ENCODE measurements at places on chromosomes 2 and 18.
A peak's percentile ranks its signal among the peaks of the same experiment; 100 is the strongest.

GRCh38 chr2:69564604-69565003 is 78.9 kb downstream of the AAK1 start:
- DNase-seq: no peak

DNA sequence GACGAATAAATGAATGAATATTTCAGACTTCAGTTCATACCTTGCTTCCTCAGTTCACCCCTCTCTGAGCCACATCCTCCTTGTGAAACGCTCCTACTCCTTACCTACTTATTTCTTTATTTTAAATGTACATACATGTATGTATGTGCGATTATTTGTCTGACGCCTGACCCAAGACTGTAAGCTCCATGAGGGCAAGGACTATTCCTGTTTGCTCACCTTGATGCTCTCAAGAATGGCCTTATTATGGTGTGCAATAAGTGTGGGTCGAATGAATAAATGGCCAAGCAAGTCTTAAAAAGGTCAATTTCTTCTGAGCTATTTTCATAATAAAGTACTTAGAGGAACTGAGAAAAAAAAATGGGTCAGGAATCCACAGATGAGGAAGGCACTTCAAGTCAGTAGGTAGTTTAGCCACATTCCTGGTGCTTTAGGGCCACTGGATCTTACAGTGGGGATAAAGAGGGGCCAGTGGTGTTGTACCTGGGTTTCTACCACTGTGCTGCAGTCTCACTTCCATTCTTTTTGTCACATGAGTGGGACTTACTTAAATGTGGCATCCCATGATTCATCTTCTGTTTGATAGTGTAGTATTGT is 74.7 kb downstream of the SDC1 start:
- DNase-seq: no peak

GRCh38 chr18:48011926-48012465 is 81.5 kb upstream of the SMAD2 start:
- no peak for DNase-seq

DNA sequence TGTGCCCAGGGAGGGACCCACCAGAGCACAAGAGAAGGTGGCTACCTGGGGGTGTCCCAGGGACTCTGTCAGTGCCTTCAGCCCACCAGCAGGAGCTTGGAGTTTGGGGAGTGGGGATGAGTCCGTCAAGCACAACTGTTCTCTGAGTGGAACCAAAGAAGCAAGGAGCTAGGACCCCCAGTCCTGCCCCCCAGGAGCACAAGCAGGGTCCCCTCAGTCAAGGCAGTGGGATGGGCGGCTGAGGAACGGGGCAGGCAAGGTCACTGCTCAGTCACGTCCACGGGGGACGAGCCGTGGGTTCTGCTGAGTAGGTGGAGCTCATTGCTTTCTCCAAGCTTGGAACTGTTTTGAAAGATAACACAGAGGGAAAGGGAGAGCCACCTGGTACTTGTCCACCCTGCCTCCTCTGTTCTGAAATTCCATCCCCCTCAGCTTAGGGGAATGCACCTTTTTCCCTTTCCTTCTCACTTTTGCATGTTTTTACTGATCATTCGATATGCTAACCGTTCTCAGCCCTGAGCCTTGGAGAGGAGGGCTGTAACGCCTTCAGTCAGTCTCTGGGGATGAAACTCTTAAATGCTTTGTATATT is 14.0 kb downstream of the ITM2C start:
- no peak for DNase-seq

- peak; percentile 23 for DNase-seq
Observed at GRCh38 chr2:36672199-36672598, 24.3 kb upstream of the VIT start.

- no peak for DNase-seq
Observed at GRCh38 chr2:5664278-5664681, 27.9 kb upstream of the SOX11 start.

- DNase-seq: no peak
Observed at GRCh38 chr18:74153377-74153776, 5.1 kb downstream of the TIMM21 start.

- DNase-seq: no peak
Observed at GRCh38 chr18:11322716-11323115, 173.3 kb upstream of the PIEZO2 start.

GRCh38 chr2:94874277-94874997 is 3.2 kb downstream of the TEKT4 start:
- DNase-seq: peak; percentile 72

DNA sequence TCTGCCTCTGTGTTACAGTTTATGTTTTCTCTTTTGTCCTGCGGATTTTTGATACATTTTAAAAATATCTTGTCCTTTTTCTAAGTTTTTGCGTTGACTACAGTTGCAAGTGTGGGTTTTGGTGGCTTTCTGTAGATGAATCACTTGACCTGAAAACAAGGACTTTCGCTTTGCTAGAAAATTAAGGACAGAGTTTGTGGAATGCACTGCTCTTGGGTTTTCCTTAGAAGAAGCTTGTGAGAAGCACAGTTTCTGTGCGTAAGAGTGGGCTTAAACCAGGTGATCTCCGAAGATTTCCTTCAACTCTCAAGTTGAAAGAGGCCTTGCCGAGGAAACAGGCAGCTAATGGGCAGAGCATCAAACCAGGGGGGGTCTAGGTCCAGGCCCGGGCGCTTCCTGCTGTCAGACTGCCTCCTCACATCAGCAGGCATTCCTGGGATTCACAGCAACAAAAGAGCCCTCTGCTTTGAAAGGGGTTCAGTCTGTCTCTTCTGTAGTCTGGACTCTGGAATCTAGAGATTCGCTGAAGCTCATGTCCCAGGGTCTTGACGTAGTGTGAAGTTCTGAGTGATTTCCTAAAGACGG is 17.3 kb downstream of the NCK2 start:
- DNase-seq: no peak

DNA sequence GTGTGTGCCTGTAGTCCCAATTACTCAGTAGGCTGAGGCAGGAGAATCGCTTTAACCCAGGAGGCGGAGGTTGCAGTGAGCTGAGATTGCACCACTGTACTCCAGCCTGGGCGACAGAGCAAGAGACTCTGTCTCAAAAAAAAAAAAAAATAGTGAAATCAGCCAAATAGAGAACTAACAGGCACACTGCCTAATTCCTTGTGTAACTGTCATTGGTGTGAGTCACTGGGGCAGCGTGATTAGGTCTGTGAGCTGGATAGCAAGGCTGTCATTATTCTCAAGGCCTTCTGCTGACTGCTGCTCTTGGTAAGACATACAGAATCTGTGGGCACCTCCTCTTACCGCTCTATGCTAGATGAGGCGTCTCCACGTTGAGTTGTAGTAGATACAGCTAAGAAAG is 270.3 kb downstream of the NEDD4L start:
- no peak for DNase-seq

- DNase-seq: no peak
Observed at GRCh38 chr18:1133541-1133940, 228.9 kb downstream of the ADCYAP1 start.

GRCh38 chr2:95041060-95041823 is 15.7 kb downstream of the MAL start:
- DNase-seq: no peak

GRCh38 chr2:228417956-228418355 is 236.5 kb upstream of the SPHKAP start:
- DNase-seq: no peak

GRCh38 chr2:226558418-226558817 is 241.2 kb downstream of the IRS1 start:
- DNase-seq: no peak

DNA sequence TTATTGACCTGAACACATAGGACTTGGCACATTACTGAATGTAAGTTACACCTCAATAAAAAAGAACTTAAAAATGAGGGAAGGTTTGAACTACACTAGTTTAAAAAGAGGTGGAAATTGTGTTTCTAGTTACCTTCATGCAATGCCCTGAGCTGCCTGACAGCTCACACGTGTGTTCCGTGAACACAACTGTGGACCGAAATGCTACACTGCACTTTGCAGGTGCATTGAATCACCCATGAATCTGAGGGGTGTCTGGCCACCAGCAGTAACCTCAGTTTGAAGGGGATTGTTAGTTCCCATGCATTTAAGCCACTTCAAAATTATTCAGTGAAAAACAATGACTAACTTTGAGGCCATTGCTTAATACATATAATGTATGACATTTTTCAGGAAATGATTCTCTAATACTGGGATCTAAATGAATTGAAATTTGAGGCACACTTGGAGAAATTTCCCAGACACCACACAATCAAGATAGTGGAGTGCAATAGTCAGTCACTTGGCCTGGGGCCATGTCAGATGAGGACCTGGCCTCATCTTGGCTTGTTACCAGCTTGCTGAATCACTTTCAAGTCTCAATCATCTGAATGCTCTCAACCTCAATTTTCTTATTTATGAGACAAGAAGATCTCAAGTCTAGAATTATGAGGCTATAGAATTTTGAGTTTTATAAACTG is 59.3 kb downstream of the MYL12B start:
- DNase-seq: no peak

GRCh38 chr2:96207073-96207773 is 1.4 kb downstream of the STARD7 start:
- peak; percentile 20 for DNase-seq

- DNase-seq: no peak
Observed at GRCh38 chr2:25453199-25453905, 111.6 kb upstream of the DNMT3A start.

- DNase-seq: no peak
Observed at GRCh38 chr2:41483226-41483625, 564.6 kb upstream of the PKDCC start.

GRCh38 chr2:241914542-241914941 is 45.0 kb downstream of the RTP5 start:
- no peak for DNase-seq

GRCh38 chr18:44791520-44791919 is 110.8 kb downstream of the SETBP1 start:
- no peak for DNase-seq

DNA sequence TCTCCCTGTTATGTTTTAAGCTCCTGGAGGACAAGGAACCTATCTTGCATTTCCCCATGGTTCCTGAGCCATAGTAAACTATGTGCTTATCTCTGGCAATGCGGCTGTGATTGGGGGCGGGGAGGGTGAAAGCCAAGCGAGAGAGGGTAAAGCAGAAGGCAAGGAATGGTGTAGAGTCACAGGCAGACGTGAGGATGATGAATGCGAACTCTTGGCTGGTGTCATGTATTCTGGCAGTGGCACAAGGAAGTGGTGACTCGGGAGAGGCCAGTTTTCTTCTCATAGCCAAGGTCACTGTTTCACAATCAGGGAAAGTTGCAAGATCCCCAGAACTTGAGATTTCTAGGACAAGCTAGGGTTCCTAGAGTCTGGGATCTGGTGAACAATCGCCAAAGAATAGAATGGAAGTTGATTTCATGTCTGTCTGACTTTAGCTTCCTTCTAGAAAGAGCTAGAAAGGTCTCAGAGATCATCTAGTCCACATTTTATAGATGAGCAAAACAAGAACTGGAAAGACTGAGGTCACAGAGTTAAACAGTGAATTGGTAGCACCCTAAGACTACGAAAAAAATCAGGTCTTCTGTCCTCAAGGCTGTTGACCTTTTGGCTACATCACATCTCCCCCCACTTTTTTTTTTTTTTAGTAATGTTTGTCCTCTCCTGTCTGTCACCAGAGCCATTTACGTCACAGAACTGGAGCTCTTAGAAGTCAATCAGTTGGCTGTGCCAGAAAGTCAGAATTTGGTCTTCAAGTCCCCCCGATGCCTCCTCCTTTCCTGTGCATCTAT is 137.0 kb downstream of the BCL11A start:
- no peak for DNase-seq

GRCh38 chr2:199946196-199946595 is 9.1 kb downstream of the TYW5 start:
- DNase-seq: no peak

- DNase-seq: no peak
Observed at GRCh38 chr18:2912357-2913299, 65.8 kb downstream of the EMILIN2 start.

DNA sequence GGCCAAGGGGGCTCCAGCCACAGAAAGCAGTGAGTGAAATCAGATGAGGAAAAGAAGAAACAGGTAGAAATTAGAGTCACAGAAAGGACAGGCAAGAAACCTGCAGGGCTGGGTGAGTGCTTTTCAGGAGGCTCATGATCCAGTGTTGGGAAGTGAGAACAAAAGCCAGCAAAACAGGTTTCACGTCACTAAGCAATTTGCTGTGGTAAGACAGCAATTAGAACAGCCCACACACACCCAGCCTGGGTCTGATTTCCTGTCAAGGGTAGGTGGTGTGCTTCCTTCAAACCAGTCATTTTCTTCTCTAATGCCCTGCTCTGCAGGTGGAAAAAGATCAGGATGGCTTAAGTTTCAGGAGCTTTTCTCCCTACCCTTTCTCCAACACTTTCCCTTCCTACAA is 52.9 kb upstream of the XDH start:
- DNase-seq: peak; percentile 11

GRCh38 chr2:179861416-179862067 is at the start of gene ZNF385B:
Gene ZNF385B, minus strand, starts transcription at chr2:179861612.
- DNase-seq: no peak

- DNase-seq: no peak
Observed at GRCh38 chr2:230128623-230129342, 60.1 kb upstream of the SLC16A14 start.

DNA sequence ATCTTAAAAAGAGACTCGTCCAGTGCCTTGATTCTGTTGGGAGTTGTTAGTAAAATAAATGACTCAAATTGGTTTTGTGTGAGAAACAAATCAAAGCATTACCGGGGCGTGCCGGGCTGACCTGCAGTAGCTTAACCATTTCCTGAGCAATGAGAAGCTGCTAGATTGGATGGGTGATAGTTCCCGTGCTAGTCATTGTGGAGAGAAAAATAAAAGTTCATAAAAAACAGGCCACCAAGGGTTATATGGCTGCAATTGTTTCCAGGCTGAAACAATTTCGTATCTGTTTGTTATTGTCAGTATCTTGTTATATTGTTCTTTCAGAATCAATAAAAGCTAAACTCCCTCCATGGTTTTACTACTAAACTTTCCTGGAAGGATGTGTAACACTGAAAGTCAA is 314.4 kb downstream of the MTX2 start:
- DNase-seq: no peak

- DNase-seq: no peak
Observed at GRCh38 chr2:46564811-46565241, 85.5 kb downstream of the TMEM247 start.

- no peak for DNase-seq
Observed at GRCh38 chr2:174035117-174035635, 70.0 kb upstream of the SP3 start.

DNA sequence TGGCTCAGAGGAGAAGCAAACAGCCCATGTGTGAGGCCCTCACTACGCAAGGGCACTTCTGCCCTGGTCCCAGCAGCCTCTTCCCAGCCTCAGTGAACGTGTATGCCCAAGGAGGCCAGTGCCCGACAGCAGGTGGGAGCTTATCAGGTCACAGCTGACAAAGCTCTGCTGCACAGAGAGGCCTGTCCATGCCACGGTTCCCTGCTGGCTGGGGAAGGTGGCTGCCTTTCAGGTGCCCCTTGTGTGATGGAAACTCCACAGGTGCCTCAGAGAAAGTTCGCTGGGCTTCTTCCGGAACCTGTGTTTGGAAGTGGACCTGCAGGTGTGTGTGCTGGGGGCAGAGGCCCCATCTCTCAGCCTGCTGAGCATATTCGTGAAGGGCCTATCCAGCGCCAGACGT is 47.3 kb downstream of the EDAR start:
- no peak for DNase-seq

DNA sequence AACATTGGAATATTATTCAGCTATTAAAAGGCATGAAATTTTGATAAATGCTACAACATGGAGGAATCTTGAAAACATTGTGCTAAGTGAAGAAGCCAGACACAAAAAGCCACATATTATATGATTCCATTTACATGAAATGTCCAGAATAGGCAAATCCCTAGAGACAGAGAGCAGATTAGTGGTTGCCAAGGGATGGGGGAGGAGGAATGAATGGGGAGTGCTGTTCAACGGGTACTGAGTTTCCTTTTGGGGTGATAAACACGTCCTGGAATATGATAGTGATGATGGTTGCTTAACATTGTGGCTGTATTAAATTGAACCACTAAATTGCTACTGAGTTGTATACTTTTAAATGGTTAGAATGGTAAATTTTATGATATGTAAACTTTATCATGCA is 8.9 kb upstream of the TWSG1 start:
- no peak for DNase-seq

Measured in KBM-7 (cell line).